ENCODE measurements at places on chromosomes 3 and 15.

DNA sequence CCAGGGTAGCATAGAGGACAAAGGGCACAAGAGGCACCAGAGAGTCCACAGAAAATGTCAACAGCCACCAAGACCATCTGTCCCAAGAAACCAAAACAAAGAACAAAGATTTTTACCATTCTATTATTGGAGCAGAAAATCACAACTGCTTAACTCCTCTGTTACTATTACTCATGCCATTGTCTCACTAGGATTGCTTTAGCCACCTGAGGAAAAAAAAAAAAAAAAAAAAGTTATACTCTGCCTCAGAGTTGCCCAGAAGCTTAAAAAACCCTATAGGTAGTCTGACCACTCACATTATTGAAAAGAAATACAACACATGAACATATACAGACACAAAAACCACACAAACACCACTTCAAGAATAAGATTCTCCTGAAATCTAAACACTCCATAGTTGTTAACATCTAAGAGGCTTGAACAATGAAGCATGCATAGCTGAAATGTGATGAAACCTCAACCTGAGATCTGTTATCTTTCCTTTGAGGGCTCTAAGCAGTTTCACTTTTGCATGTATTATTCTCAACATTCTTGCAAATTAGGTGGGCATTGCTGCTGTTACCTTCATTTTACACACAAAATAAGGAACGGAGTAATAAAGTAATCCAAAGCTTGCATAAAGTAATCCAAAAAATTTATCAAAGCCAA lies 85.4 kb downstream of the IGSF11 start:
- DNase-seq, result no peak

GRCh38 chr15:63295341-63295740 lies 17.9 kb downstream of the APH1B start:
- no peak for DNase-seq

- DNase-seq, result no peak
Measured at GRCh38 chr3:4856136-4856535, 123.1 kb upstream of the BHLHE40 start.

- no peak for DNase-seq
Measured at GRCh38 chr3:134675726-134676256, 25.0 kb upstream of the KY start.

GRCh38 chr3:142502187-142502985 lies 54.5 kb upstream of the XRN1 start:
- DNase-seq, result peak; percentile 36

DNA sequence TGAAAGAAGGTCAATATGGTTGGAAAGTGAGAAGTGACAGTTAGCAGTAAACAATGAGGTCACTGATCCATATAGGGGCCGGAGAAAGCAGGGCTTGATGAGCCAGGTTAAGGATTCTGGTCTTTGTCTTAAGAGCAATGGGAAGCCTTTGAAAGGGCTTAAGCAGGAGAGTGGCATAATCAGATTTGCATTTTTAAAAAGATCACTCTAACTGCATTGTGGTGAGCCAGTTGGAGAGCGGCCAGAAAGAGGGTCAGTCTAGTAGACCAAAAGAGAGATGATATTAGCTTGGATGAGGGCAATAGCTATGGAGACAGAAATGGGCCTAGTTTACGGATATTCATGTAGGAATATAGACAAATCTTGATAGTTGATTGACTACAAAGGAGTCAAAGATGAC lies 46.6 kb downstream of the CPNE4 start:
- no peak for DNase-seq

GRCh38 chr3:135081451-135081850 lies 286.4 kb downstream of the EPHB1 start:
- DNase-seq, result no peak

DNA sequence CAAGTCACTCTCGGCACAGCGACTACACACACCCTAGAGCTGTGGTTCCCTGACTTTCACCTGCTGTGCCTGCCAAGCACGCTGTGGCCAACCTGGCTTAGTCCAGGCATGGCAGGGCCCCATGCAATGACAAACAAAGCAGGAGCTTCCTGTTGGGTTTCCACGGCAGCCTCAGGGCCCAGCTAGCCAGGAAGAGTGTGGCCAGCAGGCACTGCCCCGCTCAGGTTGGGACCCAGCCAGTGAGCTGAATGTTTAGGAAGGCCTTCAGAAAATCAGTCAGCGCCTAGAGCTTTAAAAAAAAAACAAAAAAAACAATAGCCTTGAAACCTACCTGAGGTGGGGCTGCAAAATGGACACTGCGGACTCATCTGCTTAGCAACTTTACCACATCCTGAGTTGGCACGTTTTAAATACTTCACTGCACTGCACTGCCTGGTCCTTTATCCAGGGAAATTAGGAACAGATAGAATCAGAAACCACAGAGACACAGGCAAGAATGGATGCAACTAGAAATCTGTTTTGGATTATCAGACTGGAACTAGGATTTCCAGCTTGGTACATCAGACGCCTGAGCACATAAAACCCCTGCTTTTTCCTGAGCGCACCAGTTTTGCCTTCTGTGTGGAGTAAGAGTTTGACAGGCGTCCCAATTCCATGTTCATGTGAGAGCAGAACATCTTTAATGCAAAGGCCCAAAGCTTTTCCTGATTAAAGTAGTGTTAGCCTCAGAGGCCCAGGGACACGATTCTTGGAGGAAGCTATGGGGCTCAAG lies 36.2 kb upstream of the LDHAL6B start:
- DNase-seq, result peak; percentile 46

DNA sequence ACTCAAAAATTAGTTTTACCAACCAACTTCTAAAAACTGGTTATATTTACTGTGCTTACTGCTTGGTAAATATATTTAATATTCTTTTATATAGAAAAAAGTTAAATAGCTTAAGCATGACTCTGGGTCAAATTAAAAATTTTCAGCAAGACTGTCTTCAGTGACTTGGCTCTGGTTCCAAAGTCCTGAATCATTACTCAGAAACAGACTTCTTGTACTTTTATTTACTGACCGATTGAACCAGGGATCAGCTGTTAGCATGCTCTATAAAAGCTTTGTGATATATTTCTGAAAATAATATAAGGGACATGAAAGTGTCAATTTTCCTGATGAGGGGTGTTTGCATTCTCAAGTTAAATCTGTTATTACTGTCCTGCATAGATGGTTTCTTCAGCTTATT lies 164.3 kb downstream of the MCTP2 start:
- DNase-seq, result peak; percentile 13

DNA sequence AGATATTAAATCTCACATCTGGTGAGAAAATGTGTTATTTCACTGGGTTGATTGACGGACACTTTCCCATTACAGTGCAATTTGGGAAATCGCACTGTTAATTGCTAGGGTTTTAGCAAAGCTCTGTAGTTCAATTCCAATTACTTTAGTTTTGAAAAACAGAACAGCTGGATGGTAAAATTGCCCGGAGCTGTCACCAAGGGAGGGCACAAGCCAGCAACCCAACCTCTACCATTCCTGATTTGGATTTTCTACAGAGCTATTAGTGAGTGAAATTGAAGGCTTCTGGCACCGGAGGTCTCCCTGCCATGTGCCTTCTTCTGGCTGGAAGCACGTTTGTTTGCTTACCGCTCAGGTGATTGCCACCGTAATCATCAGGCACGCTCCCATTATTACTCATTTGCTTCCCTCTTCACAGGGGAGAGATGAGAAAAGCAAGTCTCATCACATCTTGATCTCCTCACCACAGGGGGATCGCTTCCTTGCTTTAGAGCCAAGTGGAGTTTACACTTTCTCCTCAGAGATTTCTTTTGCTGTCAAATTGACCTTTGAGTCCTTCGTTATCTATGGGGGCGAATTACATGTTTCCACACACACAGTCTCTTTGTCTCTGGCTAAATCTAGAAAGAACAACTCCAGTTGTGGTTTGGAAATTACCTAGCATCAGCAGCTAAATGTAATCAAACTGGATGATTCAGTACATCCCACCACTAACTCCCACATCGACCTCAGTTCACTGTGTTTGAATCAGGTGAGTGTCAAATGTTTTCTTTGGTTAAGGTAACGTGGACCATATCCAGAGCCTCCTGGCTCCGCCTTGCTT lies 421.7 kb upstream of the GOLIM4 start:
- no peak for DNase-seq

- no peak for DNase-seq
Measured at GRCh38 chr3:99458013-99458412, 180.4 kb upstream of the COL8A1 start.

GRCh38 chr15:93345981-93346380 lies 257.0 kb upstream of the RGMA start:
- no peak for DNase-seq

Measured in mesenchymal stem cell (in vitro differentiated cells and primary cell).